ENCODE measurements at places on chromosomes 6 and 20.

DNA sequence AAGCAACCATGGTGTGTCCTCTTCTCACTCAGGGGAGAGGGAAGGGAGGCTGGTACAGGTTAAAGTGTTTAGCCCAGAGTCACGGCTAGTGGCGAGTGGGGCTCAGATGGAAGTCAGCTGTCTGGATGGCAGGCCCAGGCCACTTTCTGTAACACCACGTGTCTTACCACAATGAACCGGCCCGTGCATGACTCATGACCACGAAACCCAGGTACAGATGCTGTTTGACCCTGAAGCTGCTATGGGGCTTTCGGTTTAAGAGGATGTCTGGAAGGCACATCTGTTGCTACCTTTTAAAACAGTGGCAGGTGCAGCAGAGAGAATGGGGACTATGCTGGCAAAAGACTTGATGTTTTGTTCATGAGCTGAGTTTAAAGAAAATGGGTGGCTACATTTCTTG lies 36.5 kb upstream of the MPC1 start:
- DNase-seq, result no peak

GRCh38 chr6:10375391-10375969 lies 39.4 kb downstream of the TFAP2A start:
- no peak for DNase-seq

DNA sequence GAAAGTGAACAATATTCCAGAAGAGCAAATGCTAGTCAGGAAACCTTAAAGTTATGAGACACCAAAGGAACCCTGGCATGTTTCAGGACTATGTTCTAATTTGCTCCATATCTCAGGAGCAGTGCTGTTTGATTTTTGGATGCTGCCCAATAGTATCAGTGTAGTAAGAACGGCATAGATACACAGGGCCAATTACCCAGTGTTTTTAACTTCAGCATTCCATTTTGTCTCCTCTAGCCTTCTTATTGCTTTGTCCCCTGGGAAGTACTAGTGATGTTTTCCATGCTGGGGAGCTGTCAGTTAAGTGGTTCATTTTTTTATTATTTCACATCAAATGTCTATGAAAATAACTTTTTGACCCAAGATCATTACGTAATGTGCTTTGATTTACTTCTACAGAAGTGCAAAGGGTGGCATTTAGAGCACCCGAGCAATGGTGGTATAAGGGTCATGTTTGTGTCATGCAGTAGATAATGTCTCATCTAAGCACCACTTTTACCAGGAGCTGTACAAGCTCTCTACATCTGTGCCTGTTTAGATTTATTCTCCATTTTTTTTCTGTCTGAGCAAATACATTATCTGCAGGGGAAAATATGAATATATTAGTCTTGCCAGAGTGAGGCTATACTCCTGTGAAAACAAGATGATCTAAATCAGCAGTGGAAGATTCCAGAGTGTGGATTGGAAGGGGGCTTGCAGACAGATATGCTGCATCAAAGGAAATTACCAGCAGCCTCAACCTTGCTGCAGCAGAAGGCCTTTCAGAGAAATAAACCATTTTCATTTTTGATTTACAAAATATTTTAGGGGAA lies 198.8 kb upstream of the OPRM1 start:
- DNase-seq, result no peak

GRCh38 chr6:68317366-68317765 lies 317.7 kb upstream of the ADGRB3 start:
- no peak for DNase-seq

- DNase-seq, result no peak
These were observed 57.8 kb upstream of the EDN1 start for GRCh38 chr6:12232339-12232738.

GRCh38 chr20:35039146-35039545 lies 53.5 kb downstream of the TRPC4AP start:
- DNase-seq, result no peak

DNA sequence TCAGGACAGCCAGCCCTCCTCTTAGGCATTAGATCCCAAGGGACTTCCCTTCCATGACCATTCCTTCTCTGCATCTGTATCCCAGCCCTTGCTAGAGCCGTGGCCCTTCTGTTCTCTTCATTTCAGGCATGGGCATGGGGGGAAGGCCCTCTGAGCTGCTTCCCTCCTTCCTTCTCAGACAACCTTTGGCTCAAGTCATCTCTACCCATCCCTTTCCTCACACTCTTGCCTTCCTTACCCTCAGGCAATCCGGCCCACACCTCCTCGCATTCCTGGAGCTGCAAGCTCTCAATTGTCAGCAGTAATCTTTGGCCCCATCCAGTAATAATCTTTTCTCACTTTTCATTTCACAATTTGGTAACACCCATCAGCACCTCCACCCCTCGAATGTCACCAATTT lies 426.9 kb upstream of the JARID2 start:
- no peak for DNase-seq

GRCh38 chr6:167679122-167679736 lies 147.5 kb upstream of the AFDN start:
- no peak for DNase-seq

DNA sequence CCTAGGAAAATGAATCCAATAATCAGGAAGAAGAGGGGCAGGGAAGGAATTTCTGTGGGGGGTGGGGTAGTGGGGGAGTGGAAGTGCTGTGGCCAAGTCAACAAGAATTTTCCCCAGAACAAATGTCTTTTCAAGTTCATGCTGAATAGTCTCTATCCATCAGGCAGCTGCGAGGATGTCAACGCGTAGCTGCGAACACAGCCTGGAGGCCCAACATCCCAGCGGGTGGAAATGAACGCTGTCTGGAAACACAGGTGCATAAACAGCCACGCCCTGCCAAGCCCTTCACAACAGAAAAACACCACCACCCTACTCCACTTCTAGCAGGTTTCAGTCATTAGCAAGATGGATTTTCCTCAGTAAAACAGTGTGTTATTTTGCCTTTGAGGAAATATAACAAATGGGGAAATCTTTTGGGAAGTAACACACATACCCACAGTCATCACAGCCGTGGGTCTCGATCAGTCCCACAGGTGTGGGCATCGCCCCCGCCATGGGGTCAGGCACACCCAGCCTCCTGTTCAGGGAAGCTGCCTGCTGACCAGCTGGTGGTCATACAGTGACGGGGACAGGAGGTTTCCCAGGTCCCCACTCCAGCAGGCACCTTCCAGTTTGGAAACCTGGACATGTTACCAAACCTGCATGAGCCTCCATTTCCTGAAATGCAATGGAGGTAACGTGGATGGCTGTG lies 112.1 kb upstream of the THBS2 start:
- no peak for DNase-seq

- DNase-seq, result peak; percentile 14
These were observed 18.9 kb downstream of the COL20A1 start for GRCh38 chr20:63311833-63312243.

GRCh38 chr20:20409331-20409730 lies 41.4 kb downstream of the INSM1 start:
- DNase-seq, result no peak

GRCh38 chr6:149065658-149066556 lies 251.6 kb upstream of the TAB2 start:
- peak; percentile 41 for DNase-seq

GRCh38 chr6:94367316-94367715 lies 948.0 kb upstream of the EPHA7 start:
- DNase-seq, result no peak

- DNase-seq, result no peak
These were observed 153.0 kb downstream of the BCAS1 start for GRCh38 chr20:53917145-53918019.

- no peak for DNase-seq
These were observed 49.2 kb downstream of the MYH7B start for GRCh38 chr20:35004749-35005462.

DNA sequence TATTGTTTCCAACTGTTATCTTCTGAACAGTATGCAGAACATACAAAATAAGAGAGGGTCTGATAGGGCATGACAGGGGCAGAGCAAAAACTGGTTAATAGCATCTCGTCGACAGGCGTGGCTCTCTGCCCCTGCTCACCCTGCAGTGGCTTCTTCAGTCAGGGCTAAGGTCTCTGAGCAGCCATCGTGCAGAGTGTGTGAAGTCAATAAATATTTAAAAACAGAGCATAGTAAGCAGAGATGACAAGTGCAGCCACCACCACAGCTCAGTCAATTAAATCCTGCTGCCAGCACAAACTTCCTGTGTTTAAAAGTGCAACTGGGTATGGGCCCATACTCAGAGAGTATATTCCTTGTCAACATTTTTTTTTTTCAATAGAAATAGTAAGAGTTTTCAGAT lies 373.4 kb upstream of the AGPAT4 start:
- DNase-seq, result no peak
